ENCODE measurements at places on chromosomes 3 and 15.

- no peak for DNase-seq
These were observed 13.0 kb downstream of the MITF start for GRCh38 chr3:69752241-69752640.

DNA sequence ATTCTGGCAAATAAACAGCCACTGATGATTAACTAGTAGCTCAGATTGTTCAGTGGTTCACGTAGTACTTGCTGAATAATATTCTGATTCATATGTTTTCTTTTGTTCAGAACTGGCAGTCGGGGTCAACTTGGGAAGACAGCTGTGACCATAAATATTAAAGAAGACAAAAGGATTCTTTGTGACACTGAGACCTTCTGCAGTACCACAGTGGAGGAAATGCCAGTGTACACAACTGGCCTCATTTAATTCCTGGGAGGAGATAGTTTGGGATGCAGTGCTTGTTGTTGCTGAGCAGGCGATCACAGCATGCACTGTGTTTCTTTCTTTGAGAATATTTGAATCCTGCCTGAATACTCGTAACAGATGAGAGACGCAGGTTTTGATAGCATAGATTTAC, 26.7 kb upstream of the MCF2L2 start:
- DNase-seq, result no peak

- peak; percentile 33 for DNase-seq
These were observed 33.3 kb upstream of the MRPS22 start for GRCh38 chr3:139310474-139310933.

GRCh38 chr3:186259612-186260383, 102.2 kb downstream of the DGKG start:
- no peak for DNase-seq

DNA sequence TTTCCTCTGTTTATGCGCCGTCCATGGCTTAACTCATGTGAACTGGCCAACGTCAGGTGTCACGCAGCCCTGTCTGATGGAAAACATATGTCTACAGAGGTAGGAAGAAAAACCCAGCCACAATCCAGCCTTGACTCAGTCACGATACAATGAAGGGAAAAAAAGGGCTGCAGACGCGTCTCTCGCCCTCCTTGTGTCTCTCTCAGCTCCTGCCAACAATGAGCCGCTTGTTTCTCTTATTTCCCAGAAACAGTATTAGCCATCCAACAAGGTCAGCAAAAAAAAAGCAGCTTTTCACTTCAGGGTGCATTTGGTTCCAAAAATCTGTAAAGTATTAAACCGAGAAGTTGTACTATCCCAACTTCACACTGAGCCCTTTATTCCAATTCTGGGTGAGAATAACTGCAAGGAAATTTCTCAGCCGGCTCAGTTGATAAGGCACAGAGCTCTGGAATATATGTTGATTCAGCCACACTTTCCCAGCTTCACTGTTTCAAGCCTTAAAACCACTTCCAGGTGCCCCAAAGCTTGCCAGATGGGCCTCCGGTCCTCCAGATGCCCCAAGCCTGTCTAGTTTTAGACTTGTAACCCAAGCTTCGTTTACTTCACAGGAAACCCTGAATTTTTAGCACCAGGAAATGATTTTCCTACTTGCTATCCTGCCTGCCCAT, 79.4 kb downstream of the TM4SF4 start:
- no peak for DNase-seq

DNA sequence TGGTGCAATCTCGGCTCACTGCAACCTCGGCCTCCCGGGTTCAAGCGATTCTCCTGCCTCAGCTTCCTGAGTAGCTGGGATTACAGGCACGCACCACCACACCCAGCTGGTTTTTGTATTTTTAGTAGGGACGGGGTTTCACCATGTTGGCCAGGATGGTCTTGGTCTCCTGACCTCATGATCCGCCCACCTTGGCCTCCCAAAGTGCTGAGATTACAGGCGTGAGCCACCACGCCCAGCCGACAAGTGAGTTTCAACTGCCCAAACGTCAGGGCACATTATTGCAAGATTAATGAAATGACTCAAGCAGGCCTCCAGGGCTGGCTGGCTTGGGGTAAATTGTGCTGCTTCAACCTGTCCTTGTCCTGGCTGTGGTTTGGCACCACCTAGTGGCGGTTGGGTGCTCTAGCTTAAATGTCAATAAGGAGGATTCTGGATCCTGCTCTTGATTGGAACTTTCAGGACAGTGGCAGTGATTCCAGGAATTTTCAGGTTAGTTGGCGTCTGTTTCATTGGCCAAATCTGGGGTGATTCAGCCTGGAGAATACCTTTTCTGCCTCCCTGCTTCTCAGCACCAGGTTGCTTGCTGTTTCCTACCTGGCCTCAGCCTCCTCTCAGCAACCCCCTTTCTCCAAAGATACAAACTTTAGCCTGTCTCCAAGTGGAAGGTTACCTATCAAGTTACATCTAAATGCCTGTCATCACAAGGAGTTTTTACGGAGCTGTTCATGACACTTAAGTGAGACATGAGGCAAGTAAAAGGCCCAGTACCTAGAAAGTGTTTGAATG, 32.4 kb upstream of the SACM1L start:
- peak; percentile 57 for DNase-seq

DNA sequence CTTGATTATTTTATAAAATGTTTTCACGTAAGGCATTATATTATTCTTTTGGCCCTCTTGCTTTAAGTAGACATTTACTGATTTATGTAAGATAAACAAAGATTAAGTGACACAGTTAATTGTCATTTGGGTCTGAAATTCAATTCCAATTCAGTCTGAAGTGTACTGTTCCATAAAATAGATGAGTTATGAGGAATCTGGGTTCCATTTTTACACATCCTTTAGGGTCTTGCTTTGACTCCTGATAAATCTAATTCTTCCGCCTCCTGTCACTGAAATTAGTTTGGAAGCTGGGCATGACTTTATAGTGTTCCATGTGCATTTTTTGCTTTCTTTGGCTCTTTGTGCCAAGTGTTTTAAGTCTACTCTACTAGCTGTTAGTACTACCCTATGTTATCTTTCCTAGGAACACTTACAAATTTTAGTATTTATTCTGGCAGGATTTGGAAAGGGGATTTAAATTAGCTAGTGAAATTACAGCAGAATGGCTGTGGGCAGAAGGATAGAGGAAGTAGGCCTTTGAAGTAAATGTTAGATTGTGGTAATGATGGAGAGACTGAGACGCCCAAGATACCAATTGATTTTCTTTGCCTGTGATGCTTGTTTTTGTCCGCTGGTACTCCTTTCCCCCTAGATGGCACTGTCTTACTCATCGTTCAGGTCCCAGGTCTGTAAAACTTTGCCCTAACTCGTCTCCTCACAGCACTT, 14.3 kb downstream of the ARL8B start:
- DNase-seq, result peak; percentile 28

DNA sequence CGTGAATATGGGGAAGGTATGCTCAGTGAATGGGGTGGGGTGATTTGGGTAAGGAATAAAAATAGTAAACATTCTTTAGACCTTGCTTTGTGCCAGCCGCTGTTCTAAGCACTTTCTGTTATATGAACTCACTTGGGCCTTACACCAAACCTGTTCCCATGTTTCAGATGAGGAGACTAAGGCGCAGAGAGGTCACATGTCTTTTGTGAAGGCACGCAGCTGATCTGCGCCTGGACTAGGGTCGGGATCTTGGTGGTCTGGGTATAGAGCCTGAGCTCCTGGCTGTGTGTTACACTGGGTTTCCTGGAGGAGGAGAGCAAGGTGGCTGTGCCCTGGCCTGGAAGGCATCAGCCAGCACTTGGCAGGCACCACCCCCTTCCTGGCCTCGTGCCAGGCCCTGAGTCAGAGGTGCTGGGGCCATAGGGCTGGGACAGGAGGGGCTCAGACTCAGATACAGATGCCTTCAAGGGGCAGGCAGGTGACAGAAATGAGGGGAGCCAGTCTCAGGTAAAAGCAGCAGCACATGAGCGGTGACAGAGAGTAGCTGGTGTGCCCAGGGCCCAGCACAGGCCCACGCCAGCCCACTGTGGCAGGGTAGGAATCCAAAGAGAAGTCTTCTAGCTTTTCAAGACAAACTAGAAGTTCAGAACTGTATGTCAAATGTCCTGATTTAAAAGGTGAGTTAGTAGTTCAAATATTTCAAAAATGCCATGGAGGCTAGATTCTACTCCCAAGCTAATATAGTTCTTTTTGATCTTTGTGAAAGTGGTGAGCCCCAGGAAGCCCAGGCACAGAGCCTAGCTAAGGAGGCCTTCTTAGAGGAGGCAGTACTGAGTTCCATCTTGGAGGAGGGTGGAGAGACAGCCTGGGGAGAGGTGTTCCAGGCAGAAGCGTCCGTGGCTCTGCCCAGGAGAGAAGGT, 83.1 kb downstream of the DNAJB8 start:
- DNase-seq, result peak; percentile 14

GRCh38 chr3:184295771-184296170, 3.3 kb upstream of the PSMD2 start:
- DNase-seq, result no peak

DNA sequence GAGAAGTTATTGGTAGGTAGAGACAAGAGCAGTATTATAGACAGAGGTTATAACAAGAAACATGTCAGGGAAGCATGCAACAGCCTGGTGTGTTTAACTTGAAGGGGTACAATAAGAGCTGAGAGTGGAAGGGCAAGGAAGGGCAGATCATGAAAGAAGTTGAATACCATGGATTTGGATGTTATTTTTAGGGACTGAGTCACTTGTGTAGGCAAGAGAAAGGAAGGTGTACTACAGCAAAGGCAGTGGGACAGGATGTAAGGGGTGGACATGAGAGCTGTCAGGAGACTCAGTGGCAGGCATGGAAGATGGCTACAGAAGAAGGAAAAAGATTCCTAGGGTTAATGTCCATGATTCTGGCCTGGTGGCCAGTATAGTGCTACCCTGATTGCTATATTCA, 66.4 kb downstream of the TFG start:
- DNase-seq, result no peak

- DNase-seq, result no peak
These were observed 20.9 kb downstream of the GRK7 start for GRCh38 chr3:141784096-141784495.

GRCh38 chr3:21159543-21159906, 591.5 kb downstream of the ZNF385D start:
- DNase-seq, result no peak

- DNase-seq, result no peak
These were observed 22.1 kb upstream of the TRA2B start for GRCh38 chr3:185959609-185960521.

GRCh38 chr15:68739390-68740080, 81.2 kb downstream of the ANP32A start:
- no peak for DNase-seq

DNA sequence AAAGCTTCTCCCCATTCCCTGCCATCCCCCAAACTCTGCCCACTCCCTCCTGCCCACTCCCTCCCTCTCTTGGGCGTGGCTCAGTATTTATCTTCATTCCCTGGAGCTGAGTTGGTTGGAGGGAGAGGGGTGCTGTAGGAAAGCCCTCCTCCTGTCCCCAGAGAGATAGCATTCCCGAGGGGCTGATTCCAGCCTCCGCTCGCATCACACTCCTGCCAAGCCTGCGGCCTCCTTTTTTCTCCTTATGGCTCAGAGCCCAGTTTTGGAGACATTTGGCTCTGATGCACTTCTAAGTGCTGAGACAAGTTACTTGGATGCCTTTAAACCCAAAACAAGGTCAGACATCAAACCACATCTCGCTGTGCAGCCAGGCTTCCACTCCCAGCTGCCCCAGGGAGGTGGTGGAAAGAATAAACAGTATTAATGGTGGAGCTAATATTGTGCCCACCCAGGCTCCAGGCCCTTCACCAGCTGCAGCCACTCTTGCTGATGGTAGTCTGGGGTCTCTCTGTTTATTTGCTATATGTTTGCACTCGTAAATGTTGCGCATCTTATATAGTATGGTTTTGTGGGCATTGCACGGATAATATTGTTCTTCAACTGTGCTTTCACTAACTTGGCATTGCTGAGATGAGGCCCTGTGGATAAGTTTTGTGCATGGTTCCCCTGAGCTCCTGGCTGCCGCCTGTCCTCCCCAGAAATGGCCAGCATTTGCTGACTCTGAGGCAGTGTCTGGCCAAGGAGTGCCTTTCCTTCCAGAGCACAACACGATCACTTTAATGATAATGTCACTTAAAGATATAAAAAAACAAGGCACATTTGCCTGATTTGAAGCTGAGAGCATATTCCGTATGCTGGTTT, 157.2 kb downstream of the LRRC28 start:
- no peak for DNase-seq

DNA sequence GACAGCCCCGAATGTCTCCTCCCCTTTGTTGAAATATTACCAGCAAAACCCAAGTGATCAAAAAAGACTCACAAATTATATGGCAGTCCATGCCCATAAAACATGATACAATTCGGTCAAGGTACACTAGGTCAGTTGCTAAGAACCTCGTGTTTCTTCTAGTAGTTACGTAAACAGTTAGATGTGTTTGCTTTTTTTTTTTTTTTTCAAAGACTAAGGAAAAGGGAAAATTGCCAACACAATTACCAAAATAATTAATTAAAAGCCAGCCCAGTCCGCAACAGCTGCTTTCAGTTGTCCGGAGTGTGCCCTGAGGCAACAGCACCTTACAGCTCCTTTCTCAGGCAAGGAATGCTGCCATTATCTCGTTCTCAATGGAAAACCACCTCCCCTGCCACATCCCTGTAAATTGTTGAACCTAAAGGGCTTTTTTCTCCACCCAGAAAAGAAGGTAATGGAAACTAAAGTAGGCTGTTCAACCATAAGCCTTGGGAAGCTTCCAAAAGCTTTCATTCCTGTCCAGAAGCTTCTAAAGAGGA, 129.2 kb upstream of the TSC22D2 start:
- DNase-seq, result no peak

DNA sequence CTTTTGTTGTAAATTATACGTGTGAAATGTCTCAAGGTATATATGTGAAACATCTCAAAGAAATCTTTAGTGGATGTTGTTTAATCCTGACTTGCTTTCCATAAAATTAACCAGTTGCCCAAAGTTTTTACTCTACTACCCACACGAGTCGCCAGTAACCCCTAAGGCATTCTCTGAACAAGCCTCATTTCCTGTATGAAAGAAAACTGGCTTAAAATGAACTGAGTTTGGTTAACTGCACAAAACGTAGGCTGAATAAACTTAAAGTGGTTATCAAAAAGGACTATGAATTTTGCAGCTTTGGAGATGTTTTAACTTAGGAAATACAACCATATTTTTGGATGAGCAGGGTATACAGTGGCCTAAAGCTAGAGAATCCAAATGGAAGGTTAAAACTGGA, 2.7 kb upstream of the APPL1 start:
- DNase-seq, result no peak

GRCh38 chr3:150391161-150391560, 16.9 kb upstream of the TSC22D2 start:
- DNase-seq, result no peak

DNA sequence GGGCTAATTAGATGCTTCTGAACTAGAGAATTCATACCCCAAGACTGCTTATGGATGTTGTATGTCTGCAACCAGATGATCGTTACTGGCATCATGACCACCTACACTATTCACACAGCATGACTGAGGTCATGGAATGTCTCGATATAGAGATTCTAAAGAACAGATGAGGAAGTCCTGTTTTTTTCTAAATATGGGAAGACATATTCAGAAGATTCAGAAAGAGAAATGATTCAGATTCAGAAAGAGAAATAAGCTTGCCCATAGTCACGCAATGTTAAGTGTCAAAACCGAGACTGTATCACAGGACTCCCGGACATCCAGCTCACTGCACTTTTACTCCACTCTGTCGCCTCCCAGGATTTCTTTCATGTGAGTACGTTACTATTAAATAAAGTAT, 136.2 kb downstream of the TPRG1 start:
- DNase-seq, result no peak

Measured in SW 1271 (cell line).